ENCODE measurements at places on chromosomes 5 and 9.
A peak's percentile ranks its signal among the peaks of the same experiment; 100 is the strongest.

DNA sequence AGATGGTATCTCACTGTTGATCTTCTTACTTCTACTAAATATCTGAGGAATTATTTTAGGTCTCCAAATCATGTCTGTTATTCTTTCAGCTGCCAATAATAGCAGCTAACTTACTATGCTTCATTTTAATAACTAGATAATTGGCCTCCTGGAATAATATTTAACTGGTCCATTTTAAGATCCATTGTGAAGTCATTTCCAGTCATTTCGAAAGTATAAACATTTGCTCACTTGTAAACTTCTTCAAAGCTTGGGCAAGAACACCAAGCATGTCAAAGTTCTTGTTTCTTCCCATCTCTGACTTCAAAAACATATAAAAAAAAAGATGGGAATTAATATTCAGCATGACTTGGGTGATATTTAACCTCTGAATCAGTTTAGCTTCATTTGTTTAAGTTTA lies 61.4 kb upstream of the MRPS30 start:
- DNase-seq = no peak

- no peak for DNase-seq
Measured at GRCh38 chr9:95718263-95718662, 157.2 kb upstream of the ERCC6L2 start.

DNA sequence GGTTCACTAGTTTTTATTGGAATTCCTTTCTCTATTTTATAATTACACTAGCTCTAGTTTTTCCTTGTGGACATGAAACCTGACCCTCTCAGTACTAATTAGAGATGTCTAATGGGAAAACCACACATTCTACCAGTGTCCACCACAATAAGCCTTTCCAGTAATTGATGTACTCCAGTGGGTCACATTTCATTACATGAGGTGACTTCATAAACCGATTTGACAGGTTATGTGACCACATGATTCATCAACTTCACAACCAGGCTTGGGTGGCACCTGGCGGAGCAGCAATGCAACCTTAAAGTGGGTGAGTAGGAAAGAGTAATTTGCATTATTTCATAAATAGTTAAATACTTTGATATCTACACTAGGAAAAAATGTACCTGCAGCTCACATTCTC lies 284.2 kb upstream of the ADAMTS16 start:
- DNase-seq = no peak

- DNase-seq = no peak
Measured at GRCh38 chr5:45162974-45163373, 354.2 kb downstream of the MRPS30 start.

DNA sequence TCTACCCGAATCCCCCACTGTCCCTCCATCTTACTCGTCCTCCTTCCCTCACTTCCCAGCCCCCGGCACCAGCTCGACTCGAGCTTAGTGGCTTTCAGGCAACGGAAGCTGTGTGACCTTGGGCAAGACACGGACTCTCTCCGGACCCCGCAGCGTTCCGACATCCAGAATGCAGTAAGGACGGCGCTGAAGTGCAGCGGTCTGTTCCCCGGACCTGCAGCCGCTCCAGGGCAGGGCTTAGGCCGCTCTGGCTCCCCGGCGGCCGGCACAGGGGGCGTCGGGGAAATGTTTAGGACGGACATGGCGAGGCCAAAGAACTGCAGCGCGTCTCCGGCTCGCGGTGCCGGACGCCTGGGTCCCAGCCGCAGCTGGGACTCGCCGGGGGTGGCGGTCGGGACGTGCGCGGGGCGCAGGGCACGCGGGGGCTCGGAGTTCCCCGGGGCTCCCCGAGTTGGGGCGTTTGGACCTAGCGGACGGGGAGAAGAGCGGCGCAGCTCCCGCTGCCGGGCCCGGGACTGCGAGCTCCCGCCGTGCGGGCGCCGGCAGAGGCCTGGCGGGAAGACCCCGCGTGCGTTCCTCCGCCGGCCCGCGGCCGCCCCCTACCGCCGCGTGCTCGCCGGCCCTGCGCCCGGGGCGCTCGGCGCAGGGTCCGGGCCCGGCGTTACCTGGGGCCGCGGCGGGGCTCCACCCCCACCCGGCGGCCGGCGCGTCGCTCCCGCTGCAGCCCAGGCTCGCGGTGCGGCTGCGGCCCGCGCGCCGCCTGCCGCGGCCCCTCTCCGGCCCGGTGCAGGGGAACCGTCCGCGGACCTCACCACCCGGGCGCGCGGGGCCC lies 5.6 kb upstream of the RNF44 start:
- peak; percentile 35 for DNase-seq

DNA sequence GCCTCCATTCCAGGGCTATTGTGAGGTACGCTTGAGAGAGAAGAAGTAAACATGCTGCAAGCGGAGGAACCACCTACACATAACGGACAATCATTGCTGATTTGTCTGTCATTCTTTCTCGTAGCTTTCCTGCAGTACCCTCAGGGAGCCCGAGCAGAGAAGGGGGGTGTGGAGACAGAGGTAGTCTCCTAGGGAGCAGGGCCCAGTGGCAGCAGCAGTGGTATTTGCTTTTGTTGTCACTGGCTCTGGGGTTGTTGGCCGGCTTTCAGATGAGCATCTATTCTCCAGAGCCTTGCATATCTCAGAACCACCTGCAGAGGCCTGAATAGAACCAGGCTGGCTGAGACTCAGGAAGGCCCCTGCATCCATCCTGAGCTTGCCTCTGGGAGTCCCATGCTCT lies 19.9 kb downstream of the ENHO start:
- DNase-seq = no peak

- DNase-seq = no peak
Measured at GRCh38 chr5:158055111-158055501, 196.2 kb upstream of the CLINT1 start.

GRCh38 chr9:96241391-96241809 lies 60.6 kb downstream of the HSD17B3 start:
- DNase-seq = peak; percentile 29

- no peak for DNase-seq
Measured at GRCh38 chr9:80094176-80094771, 522.5 kb downstream of the TLE4 start.

DNA sequence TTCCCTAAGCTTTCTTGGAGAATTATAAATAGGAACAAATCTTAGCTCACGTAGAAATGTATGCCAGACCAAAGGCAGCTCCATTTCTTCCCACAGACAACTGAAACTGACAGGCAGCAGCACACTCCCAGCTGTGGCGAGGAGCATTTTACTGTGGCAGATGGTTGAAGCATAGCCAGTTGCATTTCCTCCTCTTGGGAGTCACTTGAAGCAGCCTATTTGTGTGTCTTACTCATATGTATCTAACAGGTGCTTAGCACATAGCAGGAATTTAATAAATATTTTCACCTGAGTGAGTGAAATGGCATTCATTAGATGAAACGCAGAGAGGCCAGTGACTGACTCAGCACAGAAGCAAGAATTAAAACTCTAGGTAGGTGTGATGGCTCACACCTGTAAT lies 12.3 kb upstream of the MTMR12 start:
- no peak for DNase-seq

GRCh38 chr5:119200795-119201194 lies 129.9 kb downstream of the DMXL1 start:
- DNase-seq = no peak

DNA sequence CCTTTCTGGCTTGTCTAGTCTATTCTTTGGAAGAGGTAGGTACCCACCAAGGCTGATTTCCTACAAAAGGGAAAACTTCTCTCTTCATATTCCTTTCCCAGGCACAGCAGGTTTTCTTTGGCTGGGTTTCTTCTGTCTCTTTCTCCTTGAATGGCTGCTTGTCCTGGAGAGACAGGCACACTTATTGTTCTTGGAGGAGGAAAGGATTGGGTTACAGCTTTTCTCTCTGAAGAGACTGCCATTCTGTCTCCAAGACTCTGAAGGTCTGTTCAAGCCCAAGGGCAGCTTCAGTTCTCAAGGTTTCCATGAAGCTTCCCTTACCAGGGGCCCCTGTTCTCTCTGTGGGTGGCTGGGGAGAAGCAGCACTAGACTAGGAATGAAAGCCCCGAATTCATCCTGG lies 33.9 kb downstream of the ACTBL2 start:
- no peak for DNase-seq
